ENCODE measurements at places on chromosomes 6 and 20. TPM values are rescaled to one million over a fixed set of nuclear protein-coding genes. Genes with fewer than 3 reads are reported as not detected.

Gene DNAH8
- total RNA-seq: not detected

Gene TP53TG5
- not detected for total RNA-seq

Gene KIAA1755
- 29.7 TPM for total RNA-seq

Gene RALGAPB
- total RNA-seq: 30.0 TPM

Gene KCNG1
- total RNA-seq: 1.7 TPM

Gene SOX18
- 24.7 TPM for total RNA-seq

Gene WFDC2
- 81.5 TPM for total RNA-seq

Gene CYP24A1
- not detected for total RNA-seq

Gene MRAP2
- total RNA-seq: 0.83 TPM

Gene EFCAB8
- not detected for total RNA-seq

Gene BANF2
- not detected for total RNA-seq

Gene LY6G6F
- not detected for total RNA-seq

Gene FOXC1
- total RNA-seq: 4.3 TPM

Gene STMND1
- not detected for total RNA-seq

Gene RFX6
- total RNA-seq: not detected

Gene SMOC2
- total RNA-seq: 84.4 TPM

Gene TSBP1
- total RNA-seq: not detected

Gene LAMA2
- total RNA-seq: 108 TPM

Gene DOK5
- total RNA-seq: not detected

Gene FAM162B
- 2.2 TPM for total RNA-seq

Gene UQCC2
- 9.1 TPM for total RNA-seq

Gene PTK6
- not detected for total RNA-seq

Gene NDUFAF5
- total RNA-seq: 5.0 TPM

Gene UST
- 19.2 TPM for total RNA-seq

Gene GDAP1L1
- total RNA-seq: 1.3 TPM

Gene REM1
- total RNA-seq: 1.1 TPM

Gene C4A
- total RNA-seq: 186 TPM

Gene RTN4IP1
- 2.4 TPM for total RNA-seq

Gene TREML4
- not detected for total RNA-seq

Gene TAP2
- total RNA-seq: 8.9 TPM

Gene HAO1
- not detected for total RNA-seq

Gene HSPA12B
- total RNA-seq: 22.8 TPM

Gene BMP5
- total RNA-seq: not detected

Gene LY6G6C
- 4.9 TPM for total RNA-seq

Gene FRMD1
- total RNA-seq: 0.20 TPM

Gene BMP2
- 2.3 TPM for total RNA-seq

Gene NKX2-4
- total RNA-seq: not detected

Gene HTR1B
- 0.12 TPM for total RNA-seq

Gene HLA-DMA
- 18.5 TPM for total RNA-seq

Gene PARD6B
- total RNA-seq: 8.5 TPM

Gene AVP
- total RNA-seq: not detected

Gene LPIN3
- 16.4 TPM for total RNA-seq

Gene GNMT
- total RNA-seq: 1.9 TPM

Gene EDN1
- 3.1 TPM for total RNA-seq

Gene MOCS3
- 4.2 TPM for total RNA-seq

Gene RAET1E
- total RNA-seq: not detected

Gene CST3
- 400 TPM for total RNA-seq

Gene DDX27
- total RNA-seq: 36.8 TPM

Gene TAAR2
- not detected for total RNA-seq

Gene FERMT1
- total RNA-seq: 10.4 TPM

Gene BPIFB2
- total RNA-seq: not detected

Gene ZNF133
- 13.8 TPM for total RNA-seq

Gene ADGRF5
- total RNA-seq: 10.6 TPM

Gene SLC35D3
- total RNA-seq: not detected
